ENCODE measurements at places on chromosomes 6 and 20.
A peak's percentile ranks its signal among the peaks of the same experiment; 100 is the strongest.

- peak; percentile 85 for DNase-seq
Measured at GRCh38 chr6:391559-392440, at the start of gene IRF4. Gene IRF4, plus strand, starts transcription at chr6:391752. Its CDS starts 1,401 bp downstream, at chr6:393153.

DNA sequence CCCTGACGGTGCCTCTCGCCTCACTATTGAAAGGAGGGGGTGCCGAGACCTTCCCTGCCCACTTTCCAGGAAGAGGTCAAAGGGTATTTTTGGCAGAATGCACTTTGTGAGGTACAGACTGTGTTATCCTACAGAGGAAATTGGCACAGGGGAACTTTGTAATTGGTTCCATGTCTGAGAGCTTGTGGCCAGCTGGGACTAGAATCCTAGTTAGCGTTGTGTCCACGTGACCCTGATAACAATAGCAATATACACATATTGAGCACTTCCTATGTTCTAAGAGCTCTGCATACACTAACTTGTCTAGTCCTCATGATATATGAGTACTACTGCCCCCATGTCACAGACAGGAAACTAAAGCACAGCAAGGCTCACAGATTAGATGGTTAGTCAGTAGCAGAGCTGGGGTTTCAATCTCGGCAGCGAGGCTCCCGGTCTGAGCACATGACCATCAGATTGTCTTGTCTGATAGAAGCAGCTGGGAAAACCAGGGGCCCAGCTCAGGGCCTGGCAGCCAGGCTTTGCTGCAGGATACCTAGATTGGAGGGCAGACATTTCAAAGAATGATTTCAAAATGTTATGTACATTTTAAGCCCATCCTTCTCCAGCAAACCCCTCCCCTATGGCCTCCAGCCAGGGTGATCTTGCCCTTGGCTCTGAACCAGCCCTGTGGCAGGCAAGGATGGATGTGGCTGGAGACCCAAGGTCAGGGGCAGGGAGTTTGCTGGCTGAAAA, 1.4 kb downstream of the MAPK13 start:
- DNase-seq, result peak; percentile 36

DNA sequence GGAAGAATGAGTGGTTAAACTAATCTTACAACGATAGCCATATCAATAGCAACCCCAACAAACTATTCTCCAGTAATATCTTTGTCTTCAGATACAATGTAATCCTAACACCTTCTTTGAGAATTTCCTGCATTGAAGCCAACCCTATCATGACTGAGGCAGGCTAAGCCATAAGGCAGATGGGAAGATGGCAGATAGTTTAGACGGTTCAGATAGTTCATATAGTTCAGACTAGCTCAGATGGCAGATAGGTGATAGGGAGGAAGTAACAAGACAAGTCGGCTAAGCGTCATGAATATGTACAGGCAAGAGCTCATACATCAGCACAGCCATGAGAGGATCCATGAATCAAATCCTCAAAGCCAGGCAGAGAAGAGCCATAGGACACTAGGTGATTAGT, 39.1 kb upstream of the BEND6 start:
- DNase-seq, result no peak

- no peak for DNase-seq
Measured at GRCh38 chr6:117346142-117346930, 79.4 kb downstream of the ROS1 start.

- no peak for DNase-seq
Measured at GRCh38 chr20:45098103-45098773, 2.7 kb downstream of the KCNS1 start.

GRCh38 chr20:57622579-57623381, 2.6 kb upstream of the ZBP1 start:
- peak; percentile 61 for DNase-seq

GRCh38 chr6:4463236-4463635, 313.0 kb upstream of the CDYL start:
- no peak for DNase-seq

DNA sequence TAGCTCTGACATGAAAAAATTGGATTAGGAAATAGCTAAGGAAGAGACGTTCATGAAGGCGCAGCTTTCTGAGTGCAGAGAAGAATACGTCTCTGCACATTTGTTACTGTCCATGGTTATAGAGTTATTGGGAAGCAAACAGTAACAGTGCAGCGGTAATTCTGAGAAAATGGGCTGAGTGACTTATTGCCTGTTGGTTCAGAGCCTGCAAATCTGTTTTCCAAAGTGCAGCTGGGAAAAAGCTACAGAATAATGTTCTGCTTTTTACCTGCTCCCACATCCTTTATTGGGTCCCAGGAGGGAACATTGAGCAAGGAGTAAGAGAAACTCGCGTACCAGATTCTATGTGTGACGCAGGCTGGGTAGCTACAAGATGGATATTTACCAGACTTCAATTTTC, 160.2 kb downstream of the BTBD3 start:
- DNase-seq, result no peak
